ENCODE measurements at places on chromosomes 7 and 10.

GRCh38 chr10:124388823-124389612, 29.7 kb downstream of the OAT start:
- peak; percentile 98 for DNase-seq

GRCh38 chr7:29282819-29283414, 88.3 kb downstream of the CHN2 start:
- DNase-seq = no peak

DNA sequence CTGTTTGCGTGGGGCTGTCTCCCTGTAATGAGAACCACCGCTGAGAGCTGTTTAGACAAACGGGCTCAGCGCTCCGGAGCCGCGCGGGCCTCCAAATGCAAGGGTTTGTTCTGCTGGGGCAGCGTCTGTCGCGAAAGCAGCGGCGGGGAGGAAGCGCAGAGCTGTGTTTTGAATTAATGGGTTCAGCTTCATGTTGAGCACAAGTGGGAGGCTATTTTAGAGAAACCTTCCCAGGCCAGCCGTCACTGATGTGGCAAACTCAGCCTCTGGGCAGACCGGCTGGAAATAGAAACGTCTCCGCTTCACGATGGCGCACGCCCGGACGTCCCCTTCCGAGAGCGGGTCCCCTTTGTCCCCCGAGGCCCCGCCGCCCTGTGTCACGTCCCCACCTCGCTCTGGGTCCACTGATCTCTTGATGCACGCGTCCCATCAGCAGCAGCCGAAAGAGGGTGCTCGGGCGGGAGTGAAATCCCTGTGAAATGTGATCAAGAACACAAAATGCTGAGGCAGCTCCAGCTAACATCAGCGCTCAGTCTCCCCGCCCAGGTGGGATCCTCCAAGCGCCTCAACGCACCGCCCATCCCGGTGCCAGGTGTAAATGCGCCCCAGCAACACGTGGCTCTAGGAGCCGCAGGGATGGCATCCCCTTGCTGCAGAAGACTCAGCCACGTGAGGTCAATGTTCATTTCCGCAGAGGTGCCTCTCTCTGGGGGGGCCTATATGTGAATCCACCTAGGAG, 44.9 kb downstream of the BAMBI start:
- DNase-seq = peak; percentile 68

GRCh38 chr7:89958525-89959068, 195.7 kb upstream of the STEAP1 start:
- no peak for DNase-seq

DNA sequence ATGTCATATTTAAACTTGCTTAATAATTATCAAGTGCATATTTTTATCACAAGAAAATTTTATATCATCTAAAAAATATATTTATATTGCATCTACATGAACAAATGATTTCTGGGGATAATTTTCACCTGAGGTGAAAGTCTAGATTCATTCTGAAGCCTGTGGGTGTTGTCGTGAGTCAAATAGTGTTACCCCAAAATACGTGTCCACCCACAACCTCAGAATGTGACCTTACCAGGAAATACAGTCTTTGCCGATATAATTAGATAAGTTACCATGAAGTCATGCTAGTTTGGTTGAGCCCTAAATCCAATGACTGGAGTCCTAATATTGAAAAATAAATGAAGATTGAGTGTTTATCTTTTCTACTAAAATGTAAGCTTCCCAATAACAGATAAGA, 203.0 kb upstream of the MDFIC start:
- DNase-seq = no peak

GRCh38 chr10:124378881-124379471, 39.7 kb downstream of the OAT start:
- DNase-seq = no peak

DNA sequence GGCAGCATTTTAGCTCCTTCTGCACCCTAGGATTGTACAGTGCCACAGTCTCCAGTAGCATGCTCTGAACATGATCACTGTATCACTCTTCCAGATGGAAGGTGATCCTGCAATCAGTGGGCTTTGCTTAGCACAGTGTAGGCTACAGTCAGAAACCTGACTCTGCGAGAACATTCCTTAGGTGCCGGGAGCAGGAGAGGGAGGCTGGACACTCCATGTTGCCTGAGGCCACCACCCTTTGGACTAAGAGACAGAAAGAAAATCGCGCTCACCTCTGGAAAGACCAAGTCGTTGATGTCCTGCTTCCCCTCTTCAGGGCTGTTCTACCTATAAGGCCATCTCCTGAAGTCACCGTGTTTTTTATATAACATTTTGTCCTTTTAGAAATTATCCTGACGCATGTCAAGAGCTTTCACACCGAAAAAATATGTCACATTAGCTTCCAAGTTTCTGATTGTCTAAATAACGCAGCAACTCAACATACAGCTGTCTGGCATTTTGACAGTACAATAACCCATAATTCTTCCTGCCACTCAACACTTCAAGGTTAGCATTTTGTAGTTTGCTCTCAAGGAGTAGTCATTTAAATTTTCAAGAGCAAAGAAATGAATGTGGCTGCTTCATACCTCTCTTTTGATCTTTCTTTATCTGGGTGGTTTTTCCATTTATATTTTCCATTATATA, 563.1 kb downstream of the LRMDA start:
- no peak for DNase-seq

DNA sequence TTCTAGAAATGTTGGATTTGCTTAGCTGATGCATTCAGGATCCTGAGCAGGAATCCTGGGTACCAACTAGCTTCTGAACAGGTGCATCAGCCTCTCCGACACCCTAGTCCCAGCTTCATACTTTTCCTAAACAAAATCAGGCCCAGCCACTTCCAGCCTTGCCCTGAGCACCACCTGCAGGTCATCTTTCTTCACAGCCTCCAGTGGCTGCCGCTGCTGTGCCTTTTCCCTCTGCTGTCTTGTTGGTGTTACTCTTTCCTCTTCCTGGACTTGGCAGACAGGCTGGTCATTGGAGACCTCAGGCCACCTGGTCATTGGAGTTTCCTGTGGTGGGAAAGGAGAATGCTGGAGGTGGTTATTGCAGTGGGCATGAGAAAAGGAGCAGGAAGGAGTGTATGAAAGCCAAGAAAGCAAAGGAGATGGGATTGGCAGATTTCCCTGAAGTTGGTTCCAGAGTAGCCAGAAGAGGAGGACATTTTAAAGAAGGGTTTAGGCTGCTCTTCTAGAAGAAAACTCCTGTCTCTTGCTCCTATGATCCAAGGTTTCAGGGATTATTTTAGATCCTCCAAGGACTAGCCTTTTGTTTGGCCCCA, 48.2 kb upstream of the NFKB2 start:
- DNase-seq = peak; percentile 47

DNA sequence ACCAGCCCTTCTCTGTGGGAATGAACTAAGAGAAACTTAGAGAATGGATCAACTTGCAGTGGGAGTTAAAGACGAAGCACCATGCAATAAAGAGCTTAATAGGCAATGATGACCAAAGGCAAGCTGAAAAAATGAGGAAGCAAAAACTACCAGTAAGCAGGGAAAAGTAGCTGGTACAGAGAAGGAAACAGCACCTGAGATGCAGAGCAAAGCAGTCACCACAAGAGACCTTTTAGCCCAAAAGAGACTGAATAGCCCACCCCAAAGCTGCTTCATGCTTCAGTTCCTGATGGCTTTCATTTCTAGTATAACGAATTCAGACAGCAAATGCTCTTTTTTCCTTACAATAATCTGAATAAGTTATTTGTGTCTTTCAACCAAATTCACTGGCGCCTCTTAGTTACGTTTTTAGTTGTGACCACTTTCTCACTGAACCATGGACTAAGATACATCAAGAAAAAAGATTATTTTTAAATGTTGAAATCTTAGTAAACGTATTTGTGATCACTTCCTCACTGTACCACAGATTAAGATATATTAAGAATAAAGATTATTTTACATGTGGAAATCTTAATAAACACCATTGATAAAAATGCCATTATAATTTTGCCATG, 76.0 kb downstream of the USP6NL start:
- no peak for DNase-seq

DNA sequence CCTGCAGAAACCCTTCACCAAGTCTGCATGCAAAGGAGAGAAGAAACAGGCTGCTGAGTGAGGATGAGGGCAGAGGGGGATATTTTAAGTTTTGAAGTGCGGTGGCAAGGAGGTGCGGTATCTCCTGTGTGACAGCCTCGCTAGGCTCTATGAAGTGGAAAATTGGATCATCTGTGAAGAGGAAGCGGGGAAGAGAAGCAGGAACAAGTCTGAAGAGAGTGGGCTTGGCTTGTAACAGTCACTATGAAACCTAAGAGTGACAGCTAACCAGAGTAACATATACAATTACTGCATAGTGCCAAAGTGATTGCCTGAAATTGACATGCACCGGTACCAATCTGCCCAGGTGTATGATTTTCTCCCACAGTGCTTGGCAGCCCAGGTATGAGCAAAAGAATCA, 287.5 kb upstream of the KLF14 start:
- no peak for DNase-seq

DNA sequence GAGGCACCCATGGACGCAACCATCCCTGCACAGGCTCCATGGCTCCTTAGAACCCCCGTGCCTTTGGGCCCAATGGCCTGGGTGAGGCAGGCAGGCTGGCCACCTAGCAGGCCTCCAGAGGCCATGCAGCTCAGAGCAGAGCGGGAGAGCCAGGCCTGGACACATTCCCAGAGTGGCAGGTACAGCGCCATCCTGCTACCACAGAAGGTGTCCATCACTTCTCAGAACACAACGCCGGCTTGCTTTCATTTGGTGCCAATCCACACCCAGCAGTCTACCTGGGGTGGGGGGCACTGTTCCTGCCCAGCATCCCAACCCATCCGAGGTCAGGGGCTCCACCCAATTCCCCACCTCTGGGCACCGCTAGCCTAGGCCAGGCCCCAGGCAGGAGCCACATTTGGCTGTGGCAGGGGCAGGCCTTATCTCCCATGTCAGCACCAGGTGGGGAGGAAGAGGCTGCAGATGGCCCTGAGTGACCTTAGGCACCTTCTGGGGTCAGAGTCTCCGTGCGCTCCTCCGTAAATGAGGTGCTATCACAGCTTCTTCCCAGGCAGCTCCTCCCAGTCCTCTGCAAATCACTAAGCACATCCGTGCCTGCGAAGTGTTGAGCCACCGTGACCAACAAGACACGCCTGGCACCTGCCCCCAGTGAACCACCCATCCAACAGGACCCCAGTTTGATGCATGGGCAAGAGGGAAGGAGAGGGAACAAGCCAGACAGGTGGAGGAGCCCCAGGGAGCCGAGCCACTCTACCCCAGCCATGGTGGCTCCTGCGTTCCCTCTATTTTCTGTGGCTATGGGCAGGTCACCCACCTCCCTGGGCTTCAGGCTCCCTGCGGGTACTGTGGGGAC, 14.2 kb downstream of the KCNH2 start:
- DNase-seq = no peak

DNA sequence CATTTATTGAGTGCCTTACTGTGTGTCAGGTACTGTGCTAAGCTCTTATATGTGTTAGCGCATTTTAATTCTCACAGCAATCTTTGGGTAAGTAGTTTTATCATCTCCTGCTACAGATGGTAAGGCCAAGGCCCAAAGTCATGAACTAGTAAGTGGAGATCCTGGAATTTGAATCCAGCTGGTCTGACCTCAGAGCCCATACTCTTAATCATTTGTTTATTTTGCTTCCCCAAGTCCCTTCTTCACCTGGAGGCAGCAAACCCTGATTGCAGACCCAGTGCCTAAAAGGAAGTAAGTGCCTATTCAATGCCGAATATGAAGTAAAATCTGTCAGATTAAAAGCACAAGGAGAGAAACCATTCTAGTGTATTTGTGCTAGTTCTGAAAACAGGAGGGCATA, 182.9 kb upstream of the TCF7L2 start:
- no peak for DNase-seq

GRCh38 chr7:156918635-156919034, 25.7 kb upstream of the LMBR1 start:
- no peak for DNase-seq

GRCh38 chr7:153628825-153629224, 423.4 kb upstream of the DPP6 start:
- DNase-seq = no peak

DNA sequence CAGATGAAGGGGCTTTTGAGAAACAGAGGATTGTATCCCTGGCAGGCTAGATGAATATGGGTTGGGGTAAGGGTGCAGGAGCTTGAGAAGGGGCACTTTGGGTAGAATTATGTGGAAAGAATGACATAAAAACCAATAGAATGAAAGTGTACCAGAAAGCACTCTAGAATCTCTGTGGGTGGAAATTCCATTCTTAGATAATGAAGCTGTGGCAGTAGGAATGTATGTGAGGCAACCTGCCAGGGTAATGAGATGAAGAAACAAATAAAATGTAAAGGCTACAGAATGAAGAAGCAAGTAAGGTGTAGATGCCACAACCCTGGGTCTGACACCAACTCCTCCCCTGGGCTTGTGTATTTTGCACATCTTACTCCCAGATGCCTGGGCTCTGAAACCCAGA, 16.8 kb downstream of the NOBOX start:
- peak; percentile 77 for DNase-seq

GRCh38 chr10:91137822-91138221, 82.6 kb upstream of the PCGF5 start:
- DNase-seq = no peak

DNA sequence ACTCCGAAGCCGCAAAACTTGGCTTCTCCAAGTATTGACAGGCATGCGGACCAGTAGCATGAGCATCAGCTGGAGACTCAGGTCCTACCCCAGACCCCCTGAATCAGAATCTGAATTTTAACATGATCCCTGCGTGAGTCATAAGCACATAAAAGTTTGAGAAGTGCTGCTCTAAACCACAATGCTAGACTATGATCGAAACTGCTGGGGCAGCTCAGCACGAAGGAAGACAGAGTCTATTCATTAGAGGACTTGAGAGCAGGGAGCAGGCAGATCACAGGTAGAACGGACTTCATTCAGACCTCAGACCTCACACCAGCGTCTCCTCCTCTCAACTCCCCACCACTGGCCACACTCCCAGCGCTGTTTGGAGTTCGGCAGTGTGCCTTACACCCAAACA, 16.9 kb downstream of the CAMK2G start:
- DNase-seq = no peak

DNA sequence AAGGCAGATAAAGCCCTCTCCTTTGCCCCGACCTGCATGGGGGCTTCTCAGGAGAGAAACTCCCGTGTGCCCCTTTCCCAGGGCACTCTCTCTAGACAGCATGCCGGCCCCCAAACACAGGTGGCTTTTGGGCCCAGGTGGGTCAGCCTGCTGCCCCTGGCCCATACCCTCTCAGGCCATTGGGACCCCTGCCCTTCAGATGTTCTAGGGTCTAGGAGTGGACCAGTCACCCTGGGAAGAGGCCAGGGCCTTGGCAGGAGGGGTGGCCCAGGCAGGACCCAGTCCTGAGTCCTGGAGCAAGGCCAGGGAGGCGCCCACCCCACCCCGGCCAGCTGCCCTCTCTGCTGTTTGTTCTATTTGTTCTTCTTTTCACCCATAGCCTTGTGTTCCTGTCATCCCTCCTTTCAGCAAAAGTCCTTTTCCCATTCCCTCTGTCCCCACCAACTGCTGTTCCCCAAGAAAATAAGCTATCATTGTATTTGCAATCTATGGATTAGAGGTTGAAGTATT, 9.3 kb upstream of the SEC24C start:
- DNase-seq = no peak

Measured in adipocyte (in vitro differentiated cells).